Coronary artery (tissue), 2 donors: ENCODE measurements at places on chromosomes 2 and 18.
A peak's percentile ranks its signal among the peaks of the same experiment; 100 is the strongest.

- DNase-seq = peak; percentile 80
Measured at GRCh38 chr2:202871300-202872141, at the start of gene ICA1L. TSS of gene ICA1L (minus strand) at chr2:202871766. CDS start at chr2:202829009, 42,757 bp downstream.

DNA sequence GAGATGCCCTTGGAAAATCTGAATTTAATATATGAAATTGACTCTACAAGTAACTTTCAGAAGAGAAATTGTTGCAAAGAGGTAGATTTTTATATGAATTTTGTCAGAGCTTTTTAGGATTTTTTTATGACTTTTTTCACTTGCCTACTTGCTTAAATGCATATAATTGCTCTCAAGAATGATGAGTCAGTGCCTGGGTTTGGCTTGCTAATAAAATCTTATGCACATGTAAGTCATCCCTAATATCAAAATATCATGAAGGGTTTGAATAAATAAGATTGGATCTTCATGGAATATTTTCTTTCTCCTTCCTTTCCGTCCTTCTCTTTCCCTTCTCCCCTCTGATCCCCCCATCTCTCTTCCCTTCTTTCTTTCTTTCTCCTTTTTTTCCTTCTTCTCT, 354.1 kb downstream of the TXNL1 start:
- DNase-seq = no peak

DNA sequence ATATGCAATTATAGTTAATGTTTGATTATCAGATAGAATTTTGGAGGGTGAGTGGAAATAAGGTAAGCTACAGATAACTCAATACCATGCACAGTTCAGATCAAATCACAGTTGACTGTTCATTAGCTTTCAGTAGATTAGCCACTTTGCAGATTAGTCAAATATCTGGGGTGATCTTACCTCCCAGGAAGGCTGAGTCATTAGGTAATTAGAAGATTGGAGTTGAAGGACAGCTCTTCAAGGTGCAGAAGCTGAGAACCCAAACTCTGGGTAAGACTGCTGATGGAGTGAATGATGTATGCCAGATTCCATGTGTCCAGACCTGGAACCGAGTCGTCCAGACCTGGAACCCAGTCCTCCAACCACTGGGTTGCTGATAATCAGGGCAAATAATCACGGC, 262.8 kb upstream of the UBE2E3 start:
- DNase-seq = no peak

- DNase-seq = no peak
Measured at GRCh38 chr2:7673853-7674252, 756.6 kb downstream of the RNF144A start.

DNA sequence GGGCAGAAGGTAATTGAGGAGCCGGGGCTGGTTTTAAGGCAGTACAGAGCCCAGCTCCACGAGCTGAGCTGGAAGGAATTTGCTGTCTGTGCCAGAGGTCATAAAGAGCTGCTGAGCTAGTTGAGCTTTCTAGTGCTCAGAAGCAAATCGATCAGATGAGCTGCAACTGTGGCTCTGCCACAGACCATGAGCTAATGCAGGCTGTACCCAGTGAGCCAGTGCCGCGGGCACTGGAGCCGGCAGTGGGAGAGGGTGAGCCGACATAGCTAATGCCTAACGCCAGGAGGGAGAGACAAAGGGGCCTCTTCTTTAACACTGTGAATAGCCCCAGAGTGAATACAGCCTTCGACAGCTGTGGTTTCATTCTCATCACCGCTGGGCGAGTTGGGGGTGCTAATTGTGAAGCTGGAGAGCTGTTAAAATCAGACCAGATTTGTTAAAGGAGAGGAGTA, 410.1 kb upstream of the TCF4 start:
- DNase-seq = no peak

DNA sequence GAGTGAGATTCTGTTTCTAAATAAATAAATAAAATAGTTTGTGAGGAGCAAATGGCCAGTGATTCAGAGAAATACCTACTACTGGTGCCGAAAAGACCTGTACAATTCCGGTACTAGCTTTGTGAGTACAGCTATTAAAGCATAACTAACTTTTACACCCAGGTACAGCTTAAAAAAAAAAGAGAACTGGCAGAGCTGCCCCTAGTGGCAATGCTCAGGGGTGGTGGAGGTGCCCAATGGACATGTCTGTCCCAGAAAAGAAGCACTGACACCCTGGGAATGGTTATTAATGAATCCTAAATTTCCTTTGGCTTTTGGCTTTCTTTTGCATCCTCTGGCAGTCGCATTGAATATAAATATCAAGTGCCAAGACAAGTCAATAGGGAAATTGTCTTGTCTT, 87.0 kb downstream of the LIPG start:
- no peak for DNase-seq

- no peak for DNase-seq
Measured at GRCh38 chr2:63590626-63591408, 2.1 kb downstream of the MDH1 start.

GRCh38 chr2:181642086-181642485, 14.8 kb downstream of the CERKL start:
- DNase-seq = no peak

- no peak for DNase-seq
Measured at GRCh38 chr2:224894356-224894755, 147.9 kb downstream of the DOCK10 start.

GRCh38 chr18:3592864-3593263, 142.9 kb downstream of the TGIF1 start:
- DNase-seq = no peak
